ENCODE measurements at places on chromosomes 13 and 19.

GRCh38 chr19:14183741-14184350 is 22.1 kb downstream of the ADGRL1 start:
- no peak for DNase-seq

- no peak for DNase-seq
Observed at GRCh38 chr19:29928831-29929230, 13.2 kb upstream of the URI1 start.

DNA sequence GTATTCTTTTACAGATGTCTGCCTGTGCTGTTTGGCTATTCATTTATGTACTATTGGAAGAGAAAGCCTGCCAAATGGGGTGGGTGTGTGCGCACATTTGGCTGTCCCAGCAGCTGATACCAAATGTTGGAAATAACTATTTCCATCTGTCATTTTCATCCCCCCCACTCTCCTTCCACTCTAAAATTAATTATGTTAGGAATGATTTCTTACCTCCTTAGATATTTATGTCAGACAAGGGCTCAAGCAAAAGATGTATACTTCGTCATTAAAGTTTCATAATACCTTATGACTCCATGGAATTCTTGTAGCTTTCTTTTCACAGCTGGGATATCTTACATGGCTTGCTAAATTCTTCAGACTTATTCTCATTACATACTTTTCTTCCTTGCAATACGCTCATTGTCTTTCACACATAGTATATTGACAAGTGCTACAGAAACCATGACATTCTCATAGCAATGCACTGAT is 18.6 kb downstream of the ITM2B start:
- no peak for DNase-seq

- DNase-seq, result no peak
Observed at GRCh38 chr19:58037927-58038687, 4.3 kb downstream of the ZSCAN1 start.

DNA sequence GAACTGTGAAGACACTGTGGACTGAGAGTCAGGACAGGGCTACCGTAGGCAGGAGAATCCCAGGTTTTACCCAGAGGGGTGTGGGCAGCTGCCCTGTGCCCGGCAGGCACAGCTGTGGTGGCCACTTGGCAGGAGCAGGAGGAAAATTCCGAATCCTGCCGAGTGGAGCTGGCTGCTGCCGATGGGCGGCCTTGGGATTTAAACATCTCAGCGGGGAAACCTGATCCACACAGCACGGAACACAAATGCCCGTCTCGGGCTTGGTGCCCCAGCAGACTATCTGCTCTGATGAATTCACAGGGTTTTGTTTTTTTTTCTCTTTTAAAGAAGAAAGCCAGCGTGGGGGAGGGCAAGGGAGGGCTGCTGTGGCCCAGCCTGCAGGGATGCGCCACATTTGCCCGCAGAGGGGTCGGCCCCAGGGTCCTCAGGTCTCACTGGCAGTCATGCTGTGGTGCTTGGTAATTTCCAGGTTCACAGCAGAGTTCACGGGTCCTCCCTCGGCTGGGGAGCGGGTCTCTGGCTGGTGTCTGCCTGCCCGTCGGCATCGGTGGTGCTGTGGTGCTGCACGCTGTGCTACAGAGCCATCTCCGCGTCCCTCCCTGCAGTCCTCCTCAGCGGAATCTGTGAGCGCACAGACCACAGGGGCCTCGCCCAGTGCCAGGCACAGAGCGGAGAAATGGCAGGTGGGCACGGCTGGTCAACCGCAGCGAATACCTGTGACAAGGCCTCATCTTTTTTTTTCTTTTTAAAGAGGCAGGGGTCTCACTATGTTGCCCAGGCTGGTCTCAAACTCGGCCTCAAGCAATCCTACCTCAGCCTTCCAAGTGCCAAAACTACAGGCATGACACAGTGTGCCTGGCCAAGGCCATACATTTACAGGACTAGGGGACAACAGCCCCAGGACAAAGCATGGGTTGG is 28.1 kb downstream of the MPND start:
- no peak for DNase-seq

GRCh38 chr13:96780105-96780504 is 214.2 kb downstream of the OXGR1 start:
- no peak for DNase-seq

DNA sequence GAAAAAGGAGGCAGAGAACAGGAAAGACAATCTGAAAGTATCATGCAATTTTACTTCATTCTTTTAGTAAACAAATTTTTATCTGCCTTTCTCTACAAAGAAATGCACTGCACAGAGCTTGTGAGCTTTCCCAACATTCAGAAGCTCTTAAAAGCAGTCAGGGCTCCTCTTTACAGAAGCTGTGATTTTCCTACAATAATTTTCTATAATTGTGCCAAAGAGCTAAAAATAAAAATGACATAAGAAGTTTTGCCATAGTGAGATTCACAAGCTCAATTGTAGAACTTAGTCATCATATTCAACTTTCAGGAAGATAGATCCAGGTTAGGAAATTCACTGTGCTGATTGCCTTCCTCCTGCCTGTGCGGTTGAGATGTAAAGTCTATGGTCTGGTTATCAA is 341.4 kb downstream of the PCDH9 start:
- DNase-seq, result no peak

- no peak for DNase-seq
Observed at GRCh38 chr19:7701654-7702457, at the start of gene FCER2. Gene FCER2, minus strand, starts transcription at chr19:7702131. Its CDS starts 2,371 bp downstream, at chr19:7699760.

- no peak for DNase-seq
Observed at GRCh38 chr19:44818466-44819031, 9.6 kb downstream of the BCAM start.

- DNase-seq, result no peak
Observed at GRCh38 chr13:99258946-99259345, 767 bp upstream of the GPR18 start.
